ENCODE measurements at places on chromosomes 12 and 14.

DNA sequence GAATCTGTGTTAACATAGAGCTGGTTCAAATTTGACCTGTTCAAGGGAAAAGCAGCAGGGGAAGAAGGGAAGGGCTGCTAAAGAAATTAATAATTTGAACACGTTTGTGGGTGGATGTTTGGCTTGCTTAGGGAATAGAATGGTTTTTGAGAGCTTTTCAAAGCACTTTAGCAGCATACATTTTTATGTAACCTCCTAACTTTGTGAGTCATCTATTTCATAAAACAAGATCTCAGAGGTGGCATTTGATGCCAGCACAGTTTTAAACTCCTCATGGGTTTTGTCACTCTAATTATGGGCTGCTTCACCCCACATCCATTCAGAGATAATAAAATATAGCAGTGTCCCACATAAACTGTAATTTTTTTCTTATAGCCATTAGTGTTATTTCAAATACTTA, 143.8 kb downstream of the ACSS3 start:
- no peak for DNase-seq

GRCh38 chr12:91852634-91853033, 293.0 kb downstream of the BTG1 start:
- DNase-seq, result peak; percentile 45

DNA sequence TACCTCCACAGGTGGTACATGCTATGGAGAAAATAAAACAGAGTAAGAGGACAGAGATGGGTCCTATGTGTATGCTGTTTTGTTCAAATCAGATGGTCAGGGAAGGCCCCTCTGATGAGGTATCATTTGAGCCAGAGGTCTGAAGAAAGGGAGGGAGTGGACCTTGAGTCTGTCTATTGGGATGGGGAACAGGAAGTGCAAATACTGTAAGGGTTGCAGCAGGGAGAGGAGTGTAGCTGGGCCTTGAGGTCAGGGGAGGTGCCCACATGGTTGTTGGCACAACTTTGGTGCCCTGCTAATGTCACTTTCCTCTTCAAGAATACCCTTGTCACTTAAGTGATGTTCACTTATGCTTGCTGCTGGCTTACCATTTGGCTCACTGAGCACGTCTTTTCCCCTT, 83.3 kb downstream of the PRKCH start:
- no peak for DNase-seq

GRCh38 chr14:60563113-60563512, 54.2 kb downstream of the SIX6 start:
- no peak for DNase-seq

GRCh38 chr12:55955800-55956508, 9.9 kb downstream of the PMEL start:
- DNase-seq, result peak; percentile 73

GRCh38 chr14:76261371-76261811, 109.7 kb downstream of the GPATCH2L start:
- DNase-seq, result no peak

DNA sequence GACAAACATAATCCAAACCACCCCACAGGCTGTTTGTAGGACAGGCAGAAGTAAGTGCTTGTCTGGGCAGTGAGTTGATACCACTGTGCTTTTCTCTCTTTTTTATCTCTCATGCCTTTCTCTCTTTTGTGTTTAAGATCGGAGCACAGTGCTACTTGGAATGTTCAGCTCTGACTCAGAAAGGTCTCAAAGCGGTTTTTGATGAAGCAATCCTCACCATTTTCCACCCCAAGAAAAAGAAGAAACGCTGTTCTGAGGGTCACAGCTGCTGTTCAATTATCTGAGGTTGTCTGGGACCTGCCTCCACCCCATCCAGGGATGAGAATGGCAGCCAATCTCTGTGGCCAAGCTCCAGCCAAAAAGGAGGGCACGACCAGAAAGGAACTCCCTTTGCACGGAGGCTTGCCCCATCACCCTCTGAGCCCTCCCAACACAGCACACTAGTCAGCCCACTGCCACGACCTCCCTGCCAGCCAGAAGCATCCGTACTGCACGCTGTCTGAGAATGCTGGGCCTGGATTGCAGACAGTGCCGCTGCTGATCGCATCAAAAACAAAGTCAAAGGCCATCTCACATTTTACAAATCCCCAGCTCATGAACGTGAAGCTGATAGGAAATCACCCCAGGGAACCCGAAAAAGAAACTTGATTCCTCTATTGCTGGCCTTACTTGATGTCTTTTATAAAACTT, 27.8 kb downstream of the GPHB5 start:
- DNase-seq, result no peak

DNA sequence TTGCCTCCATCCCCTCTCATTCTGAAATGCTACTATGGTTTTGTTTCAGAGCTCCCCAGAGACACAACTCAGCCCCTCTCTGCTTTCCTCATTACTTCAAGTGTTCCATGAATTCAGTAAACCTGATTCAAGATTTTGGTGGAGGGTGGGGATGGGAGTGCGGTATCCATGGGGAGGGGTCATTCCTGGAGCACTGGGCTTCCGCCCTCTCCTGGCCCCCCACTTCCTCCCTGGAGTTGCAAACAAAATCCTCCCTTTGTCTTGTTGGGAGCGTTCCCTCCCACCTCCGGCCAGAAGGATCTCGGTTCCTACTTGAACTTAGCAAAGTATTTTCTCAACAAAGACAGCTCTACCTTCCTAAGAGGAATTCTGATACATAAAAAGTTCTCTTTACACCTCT, 71.8 kb upstream of the LTA4H start:
- no peak for DNase-seq

DNA sequence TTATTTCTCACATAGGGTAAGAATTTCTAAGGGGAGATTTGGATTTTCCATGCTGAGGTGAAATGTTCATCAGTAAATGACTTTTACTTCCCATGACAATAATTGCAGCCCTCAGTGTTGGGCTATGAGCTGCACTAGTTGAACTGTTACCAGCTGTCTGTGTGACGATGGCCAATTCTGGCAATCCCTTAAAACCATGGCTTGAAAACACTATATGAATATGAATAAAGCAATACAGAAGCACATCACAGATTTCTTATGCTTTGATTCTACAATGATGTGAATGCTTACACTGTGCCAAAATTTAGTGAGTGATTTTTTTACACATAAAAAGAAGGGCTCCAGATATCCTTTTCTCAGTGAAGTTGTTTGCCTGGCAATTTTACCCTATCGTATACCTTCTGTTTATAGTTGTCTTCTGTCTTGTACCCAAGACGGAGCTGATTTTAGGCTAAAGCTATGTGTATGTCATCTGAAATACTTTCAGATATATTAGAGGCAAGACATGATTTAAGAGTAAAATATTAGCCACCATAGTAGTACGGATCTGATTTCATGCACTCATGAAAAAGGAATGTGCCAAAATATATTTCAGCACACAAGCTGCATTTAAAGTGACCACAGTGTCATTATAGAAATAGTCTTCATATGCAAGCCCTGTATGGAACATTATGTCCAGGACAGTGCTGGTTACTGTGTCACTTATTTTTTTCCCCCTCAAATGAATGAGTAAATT, 52.0 kb downstream of the SLC38A4 start:
- no peak for DNase-seq

- DNase-seq, result peak; percentile 72
Measured at GRCh38 chr12:106138357-106138632, 459 bp downstream of the NUAK1 start.

GRCh38 chr12:115213538-115214016, 529.6 kb upstream of the TBX3 start:
- no peak for DNase-seq

- no peak for DNase-seq
Measured at GRCh38 chr12:60195483-60195882, 599.7 kb downstream of the SLC16A7 start.

DNA sequence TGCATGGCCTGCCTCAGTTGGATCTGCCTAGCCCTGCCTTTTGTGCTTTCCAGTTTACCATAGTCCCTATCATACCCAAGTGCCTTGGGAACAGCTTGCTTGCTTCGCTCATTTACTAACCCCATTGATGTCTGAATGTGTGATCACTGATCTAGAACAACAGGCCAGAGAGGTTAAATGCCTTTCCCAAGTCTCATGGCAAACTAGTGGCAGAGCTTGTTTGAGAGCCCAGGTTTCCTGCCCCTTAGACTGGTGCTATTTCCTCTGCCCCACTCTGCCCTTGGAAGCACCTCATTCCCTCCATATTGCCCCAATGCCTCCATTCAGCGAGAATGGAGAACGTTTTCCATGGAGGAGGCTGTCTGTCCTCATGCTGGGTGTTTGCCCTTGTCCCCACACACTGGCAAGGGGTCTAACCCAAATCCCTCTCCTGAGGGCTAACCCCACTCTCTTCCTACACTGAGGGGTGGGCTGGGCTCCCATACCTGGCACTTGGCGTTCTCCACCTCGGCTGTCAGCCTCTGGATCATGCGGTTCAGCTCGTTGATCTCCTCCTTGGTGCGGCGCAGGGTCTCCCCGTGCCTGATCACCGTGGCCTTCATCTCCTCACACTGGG, 19.8 kb downstream of the KRT7 start:
- no peak for DNase-seq

GRCh38 chr12:60021235-60021634, 425.4 kb downstream of the SLC16A7 start:
- DNase-seq, result no peak

DNA sequence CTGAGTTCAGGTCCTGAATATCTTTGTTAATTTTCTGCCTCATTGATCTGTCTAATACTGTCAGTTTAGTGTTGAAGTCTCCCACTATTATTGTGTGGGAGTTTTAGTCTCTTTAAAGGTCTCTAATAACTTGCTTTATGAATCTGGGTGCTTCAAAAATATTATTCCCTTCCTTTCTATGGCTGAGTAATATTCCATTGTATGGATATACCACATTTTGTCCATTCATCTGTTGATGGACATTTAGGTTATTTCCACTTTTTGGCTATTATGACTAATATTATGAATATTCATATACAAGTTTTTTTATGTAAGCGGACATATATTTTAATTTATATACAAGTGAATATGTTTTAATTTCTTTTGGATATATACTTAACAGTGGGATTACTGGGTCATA, 82.7 kb downstream of the SDR9C7 start:
- DNase-seq, result no peak

GRCh38 chr14:89004166-89004565, 179.7 kb downstream of the TTC8 start:
- no peak for DNase-seq
